ENCODE measurements at places on chromosomes 1 and 21. TPM values are rescaled to one million over a fixed set of nuclear protein-coding genes. Genes with fewer than 3 reads are reported as not detected.

Gene ACTA1
- not detected for total RNA-seq

Gene ADGRL2
- total RNA-seq = 8.8 TPM

Gene KPRP
- not detected for total RNA-seq

Gene KRTAP13-2
- not detected for total RNA-seq

Gene CR1L
- total RNA-seq = not detected

Gene NTNG1
- not detected for total RNA-seq

Gene FCMR
- 5.9 TPM for total RNA-seq

Gene CFAP57
- total RNA-seq = 0.45 TPM

Gene FMN2
- 3.2 TPM for total RNA-seq

All from A549 treated with dexamethasone at 1 μM for 4 hours (cell line).